OCI-M1 (cell line): ENCODE measurements at places on chromosomes 12 and 14.

DNA sequence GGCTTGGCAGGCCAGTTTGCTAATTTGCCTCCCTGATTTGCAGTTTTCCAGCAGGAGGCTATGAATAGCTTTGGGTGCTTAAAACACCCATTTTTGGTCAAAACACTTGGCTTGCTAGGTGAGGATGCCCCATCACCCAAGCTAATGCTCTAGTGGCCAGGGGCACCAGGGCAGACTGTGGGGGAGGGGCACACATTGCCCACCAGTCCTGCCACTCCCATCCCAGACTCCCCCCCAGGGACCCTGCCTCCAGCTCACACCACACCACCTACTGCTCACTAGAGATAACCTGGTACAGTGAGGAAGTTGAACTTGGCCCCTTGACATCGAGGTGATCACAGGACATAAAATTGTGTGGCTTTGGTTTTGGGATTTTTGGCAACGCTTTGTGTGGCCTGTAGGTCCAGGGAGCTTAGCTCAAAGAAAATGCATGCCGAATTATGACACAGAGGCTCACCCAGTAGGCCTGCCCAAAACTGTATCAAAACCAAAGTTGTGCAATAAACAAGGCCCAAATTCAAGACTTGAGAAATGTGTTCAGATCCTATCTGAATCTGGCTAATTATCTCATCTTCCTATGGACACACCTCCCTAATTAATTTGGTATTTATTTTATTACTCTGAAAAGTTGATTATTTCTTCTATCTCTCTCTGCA lies 4.3 kb downstream of the NUAK1 start:
- no peak for DNase-seq

- DNase-seq, result peak; percentile 28
Observed at GRCh38 chr12:124227951-124228711, 66.8 kb upstream of the RFLNA start.

DNA sequence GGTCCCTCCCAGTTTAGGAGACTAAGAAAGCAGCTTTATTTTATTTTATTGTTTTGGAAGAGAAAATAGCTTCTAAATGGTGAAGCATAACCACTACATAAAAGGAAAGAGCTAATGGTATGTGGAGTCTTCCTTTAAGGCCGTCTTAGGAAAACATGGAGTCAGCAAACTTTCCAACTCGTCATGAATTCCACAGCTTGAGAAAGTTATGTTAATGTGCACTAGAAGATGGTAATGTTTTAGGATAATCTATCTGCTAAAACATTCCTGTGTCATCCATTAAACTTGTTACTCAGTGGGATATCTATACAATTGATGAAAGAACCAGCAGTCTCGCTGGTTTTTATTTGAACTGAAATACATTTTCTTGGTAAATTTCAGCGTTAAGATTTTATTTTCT lies 448.4 kb upstream of the SEL1L start:
- no peak for DNase-seq

DNA sequence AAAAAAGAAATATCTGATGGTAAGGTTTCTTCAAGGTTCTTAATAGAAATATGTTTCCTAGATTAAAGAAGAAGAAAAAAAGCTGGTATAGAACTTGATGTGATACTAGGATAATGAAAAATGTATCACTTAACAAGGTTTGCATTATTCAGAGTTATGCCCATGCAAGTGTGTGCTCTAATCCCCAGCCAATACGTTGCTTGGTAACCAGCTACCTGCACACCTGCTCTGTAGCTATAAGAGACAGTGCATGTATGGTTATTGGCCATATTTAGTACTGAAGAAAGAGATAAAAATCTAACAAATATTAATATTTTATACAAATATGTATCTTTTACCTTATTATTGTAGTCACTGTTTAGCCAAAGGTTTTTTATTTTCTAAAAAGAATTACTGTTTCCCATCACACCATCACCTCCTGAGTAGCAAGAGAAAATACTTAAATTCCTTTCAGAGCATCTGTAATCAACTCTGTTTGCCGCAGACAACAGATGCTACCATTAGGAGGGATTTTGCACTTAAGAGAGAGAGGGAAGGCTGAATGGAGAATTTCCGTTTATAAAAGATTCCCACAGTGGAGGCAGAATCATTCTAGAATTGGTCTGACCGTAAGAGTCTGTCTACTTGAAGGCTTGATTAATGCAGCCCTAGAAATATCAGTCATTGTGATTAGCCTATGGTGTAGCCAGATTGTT lies 115.6 kb downstream of the NEDD1 start:
- no peak for DNase-seq

DNA sequence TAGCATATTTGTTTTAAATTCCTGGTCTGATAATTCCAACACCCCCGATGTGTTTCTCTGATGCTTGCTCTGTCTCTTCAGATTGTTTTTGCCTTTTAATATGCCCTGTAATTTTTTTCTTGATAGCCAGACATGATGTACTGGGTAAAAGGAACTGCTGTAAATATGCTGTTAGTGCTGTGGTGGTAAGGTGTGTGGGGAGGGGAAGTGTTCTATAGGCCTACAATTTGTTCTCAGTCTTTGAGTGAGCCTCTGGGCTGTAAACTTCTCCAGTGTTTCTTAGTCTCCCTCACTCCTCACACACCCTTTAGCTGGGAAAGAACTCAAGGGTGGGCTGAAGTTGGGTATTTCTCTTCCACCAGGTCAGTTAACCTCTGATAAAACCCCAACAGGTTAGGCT lies 147.0 kb upstream of the OR4E1 start:
- DNase-seq, result no peak

GRCh38 chr14:101788016-101788635 lies 26.6 kb downstream of the PPP2R5C start:
- DNase-seq, result no peak

DNA sequence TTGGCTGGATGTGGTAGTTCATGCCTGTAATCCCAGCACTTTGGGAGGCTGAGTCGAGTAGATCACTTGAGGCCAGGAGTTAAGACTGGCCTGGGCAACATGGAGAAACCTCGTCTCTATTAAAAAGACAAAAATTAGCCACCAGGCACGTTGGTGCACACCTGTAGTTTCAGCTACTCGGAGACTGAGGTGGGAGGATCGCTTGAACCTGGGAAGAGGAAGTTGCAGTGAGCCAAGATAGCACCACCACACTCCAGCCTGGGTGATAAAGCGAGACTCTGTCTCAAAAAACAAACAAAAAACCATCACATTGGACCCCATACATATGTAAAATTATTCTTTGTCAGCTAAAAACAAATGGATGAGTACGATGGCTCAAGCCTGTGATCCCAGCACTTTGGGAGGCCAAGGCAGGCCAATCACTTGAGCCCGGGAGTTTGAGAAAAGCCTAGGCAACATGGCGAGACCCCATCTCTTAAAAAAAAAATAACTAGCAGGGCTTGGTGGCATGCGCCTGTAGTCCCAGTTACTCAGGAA lies 43.9 kb downstream of the LIMA1 start:
- DNase-seq, result peak; percentile 21

DNA sequence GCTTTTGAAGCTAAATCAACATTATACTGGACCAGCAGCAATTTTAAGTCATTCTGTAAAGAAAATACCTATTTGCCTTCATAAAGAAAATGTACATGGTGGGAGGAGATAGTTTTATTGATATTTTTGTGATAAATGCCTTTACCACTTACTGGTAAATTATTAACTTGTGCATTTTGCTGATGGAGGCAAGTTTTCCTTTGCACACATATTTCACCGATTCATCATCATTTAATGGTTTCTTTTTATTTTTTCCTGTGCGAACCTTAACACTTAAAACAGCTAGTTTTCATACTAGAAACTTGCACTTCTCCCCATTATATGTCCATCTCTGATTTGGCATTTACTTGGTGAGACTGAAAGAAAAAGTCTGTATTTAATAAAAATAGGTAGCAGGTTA lies 239.3 kb downstream of the TRHDE start:
- no peak for DNase-seq

GRCh38 chr14:21723431-21724045 lies 49.9 kb upstream of the OR4E1 start:
- DNase-seq, result peak; percentile 44

- no peak for DNase-seq
Observed at GRCh38 chr12:227286-227915, 13.4 kb upstream of the SLC6A12 start.

DNA sequence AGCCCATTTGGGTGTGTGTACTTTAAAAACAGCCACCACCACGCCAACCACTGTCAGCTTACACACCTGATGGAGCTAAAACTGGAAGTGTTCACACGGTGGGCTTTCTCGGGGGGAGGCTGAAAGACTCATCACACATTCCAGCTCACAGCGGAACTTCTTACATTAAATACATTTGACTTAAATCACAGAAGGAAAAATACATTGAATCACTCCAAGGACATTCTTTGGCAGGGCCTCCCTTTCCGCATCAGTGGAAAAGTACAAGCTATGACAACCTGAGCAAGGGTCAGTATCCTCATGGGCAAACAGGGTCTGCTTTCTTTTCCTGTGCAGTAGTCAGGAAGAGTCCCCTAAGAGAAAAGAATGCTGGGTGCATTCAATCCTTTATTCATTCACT lies 31.0 kb upstream of the TC2N start:
- DNase-seq, result no peak

DNA sequence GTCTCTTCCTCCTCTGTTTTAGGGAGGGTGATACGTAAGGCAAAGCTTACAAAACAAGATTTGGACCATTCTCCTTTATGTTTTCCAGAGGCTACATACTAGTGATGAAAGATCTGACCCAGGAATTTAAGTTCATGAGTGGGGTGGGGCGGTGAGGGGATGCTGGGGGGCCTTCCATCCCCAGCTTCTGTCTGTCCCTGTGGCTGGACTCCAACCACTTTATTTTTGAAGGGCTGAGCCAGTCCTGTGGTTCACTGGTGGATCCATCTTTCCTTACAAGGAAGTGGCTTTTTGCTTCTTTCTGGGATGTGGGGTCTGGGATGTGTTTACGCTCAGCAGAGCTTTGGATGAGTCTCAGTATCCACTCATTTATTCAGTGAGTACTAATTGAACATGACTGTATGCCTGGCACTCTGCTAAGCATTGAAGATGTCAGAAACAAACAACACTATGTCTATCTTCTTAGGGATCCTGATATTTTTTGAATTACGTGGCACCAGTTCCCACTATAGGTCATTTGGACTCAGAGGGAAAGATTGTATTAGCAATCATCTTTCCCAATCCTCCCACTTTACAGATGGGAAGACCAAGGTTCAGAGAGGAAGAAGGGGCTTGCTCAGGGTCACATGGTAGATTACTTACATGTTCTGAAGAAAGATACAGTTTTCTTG lies 291.8 kb upstream of the TBX3 start:
- DNase-seq, result no peak

GRCh38 chr14:23154964-23155587 lies 28.4 kb downstream of the SLC7A8 start:
- DNase-seq, result peak; percentile 43

GRCh38 chr14:90280096-90280495 lies 23.7 kb downstream of the PSMC1 start:
- DNase-seq, result no peak

GRCh38 chr12:23139026-23139425 lies 514.1 kb downstream of the ETNK1 start:
- no peak for DNase-seq

DNA sequence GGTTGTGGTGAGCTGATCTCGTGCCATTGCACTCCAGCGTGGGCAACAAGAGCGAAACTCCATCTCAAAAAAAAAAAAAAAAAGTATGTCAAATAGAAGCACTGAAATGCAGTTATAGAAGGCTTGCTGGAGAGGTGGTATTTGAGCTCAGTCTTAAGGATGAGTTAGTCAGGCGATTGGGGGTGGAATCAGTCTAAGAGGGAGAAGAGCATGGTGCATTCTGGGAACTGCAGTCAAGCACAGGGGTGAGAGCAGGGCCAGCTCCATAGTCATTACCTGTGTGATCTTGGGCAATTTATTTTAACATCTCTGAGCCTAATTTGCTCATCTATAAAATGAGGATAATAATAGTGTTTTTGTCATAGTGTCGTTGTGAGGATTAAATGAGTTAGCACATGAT lies 5.9 kb upstream of the GNB3 start:
- DNase-seq, result no peak

GRCh38 chr12:39923364-39923763 lies 182.5 kb downstream of the SLC2A13 start:
- no peak for DNase-seq

- no peak for DNase-seq
Observed at GRCh38 chr12:19646599-19646998, 207.3 kb downstream of the AEBP2 start.

- peak; percentile 95 for DNase-seq
Observed at GRCh38 chr12:55715833-55716581, at the start of gene BLOC1S1. TSS of gene BLOC1S1 (plus strand) at chr12:55716046. CDS start at chr12:55716052, 6 bp downstream.

- peak; percentile 78 for DNase-seq
Observed at GRCh38 chr12:51392556-51393237, 1.5 kb upstream of the GALNT6 start.

- peak; percentile 12 for DNase-seq
Observed at GRCh38 chr12:30026621-30027234, 243.0 kb upstream of the TMTC1 start.

GRCh38 chr12:32494656-32495055 lies 95.3 kb downstream of the FGD4 start:
- DNase-seq, result no peak

- no peak for DNase-seq
Observed at GRCh38 chr14:90287791-90288190, 31.4 kb downstream of the PSMC1 start.

DNA sequence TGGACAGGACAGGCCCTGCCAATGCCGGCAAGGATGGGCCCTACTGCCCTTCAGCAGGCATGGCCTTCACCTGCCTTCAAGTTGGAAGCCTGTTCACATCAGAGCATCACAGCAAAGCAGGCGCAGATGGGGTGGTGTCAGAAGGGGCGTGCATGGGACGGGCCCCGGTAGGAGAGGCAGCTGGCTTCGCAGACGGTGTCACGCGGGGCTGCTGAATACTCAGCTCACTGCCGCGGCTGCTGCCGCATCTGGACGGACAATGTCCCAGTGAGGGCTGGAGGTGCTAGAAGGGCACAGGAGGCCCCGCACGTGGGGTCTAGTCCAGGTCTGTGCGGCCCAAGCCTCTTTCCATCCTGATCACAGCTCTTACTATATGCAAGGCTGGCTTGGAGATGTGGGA lies 42.1 kb downstream of the LRCOL1 start:
- DNase-seq, result no peak

GRCh38 chr14:90620568-90621077 lies 195.6 kb downstream of the TTC7B start:
- DNase-seq, result no peak

- DNase-seq, result no peak
Observed at GRCh38 chr14:62655166-62655565, 390.1 kb downstream of the KCNH5 start.

- no peak for DNase-seq
Observed at GRCh38 chr14:53946404-53947093, 10.1 kb downstream of the BMP4 start.

DNA sequence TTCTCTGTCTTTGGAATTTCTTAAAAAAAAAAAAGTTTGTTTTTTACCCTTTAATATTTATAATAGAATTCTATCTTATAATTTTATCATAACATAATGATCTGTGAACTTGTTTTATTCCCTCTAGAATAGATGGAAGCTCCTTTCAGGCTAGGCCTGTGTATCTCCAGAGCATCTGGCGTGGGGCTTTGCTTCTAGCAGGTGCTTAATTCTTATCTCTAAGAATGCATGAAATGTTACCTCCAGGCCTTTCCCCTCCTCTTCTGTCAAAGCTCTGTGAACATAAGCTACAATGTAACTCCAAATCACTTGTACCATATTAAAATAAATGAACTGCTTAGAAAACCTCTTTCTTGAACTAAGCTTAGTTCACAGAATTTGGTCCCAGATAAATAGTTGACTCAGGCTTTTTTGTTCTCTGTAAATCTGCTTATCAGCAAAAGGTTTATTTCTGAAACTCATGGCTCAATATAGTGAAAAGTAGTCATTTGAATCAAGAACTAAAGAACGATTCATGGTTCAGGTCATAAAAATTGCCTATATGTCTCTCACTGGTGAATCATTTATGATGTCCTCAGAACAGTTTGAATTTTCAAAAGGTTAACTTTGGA lies 407.1 kb downstream of the TRHDE start:
- peak; percentile 66 for DNase-seq
